Heart right ventricle (tissue), 16 donors: ENCODE measurements at places on chromosomes 1 and 21. TPM values are rescaled to one million over a fixed set of nuclear protein-coding genes. Genes with fewer than 3 reads are reported as not detected.

DNA sequence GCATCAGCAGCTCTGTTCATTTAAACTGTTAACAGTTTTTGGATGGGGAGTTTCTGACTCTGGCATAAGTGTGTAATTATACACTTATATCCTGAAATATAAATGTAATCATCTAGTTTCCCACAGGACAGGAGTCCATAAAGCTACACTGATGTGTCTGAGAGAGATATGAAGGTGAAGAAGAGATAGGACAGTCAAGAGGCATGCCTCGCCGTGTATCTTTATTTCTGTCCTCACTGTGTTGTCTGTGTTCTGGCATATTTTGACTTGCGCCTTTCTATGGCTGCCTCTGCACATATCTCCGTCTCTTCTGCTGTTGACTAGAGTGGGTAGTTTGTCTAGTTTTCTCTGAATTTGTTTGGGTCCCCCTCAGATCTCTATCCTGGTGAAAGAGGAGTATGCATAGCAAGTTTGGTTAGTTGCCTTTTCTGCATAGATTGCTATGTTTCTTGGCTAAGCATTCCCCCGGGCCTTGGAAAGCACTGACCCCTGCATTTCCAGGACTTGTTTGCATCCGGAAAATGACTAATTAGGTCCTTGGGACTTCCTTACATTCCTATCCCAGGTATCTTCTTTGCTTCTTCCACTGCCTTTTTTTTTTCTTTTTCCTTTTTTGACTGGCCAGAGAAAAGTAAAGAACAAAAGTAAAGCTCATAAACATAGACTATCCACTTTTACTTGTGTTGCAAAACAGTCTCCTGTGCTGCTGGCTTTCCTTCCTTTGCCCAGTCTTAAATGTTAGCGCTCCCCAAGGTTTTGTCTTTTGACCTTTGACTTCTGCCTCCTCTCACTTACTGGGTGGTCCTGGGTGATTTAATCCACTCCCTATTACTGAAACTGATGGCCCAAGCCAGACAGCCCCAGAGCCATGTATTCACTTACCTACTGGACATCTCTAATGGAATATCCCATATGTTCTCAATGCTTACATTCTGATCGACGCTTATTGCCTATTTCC lies 27.6 kb upstream of the CNN3 start:
- DNase-seq: no peak

DNA sequence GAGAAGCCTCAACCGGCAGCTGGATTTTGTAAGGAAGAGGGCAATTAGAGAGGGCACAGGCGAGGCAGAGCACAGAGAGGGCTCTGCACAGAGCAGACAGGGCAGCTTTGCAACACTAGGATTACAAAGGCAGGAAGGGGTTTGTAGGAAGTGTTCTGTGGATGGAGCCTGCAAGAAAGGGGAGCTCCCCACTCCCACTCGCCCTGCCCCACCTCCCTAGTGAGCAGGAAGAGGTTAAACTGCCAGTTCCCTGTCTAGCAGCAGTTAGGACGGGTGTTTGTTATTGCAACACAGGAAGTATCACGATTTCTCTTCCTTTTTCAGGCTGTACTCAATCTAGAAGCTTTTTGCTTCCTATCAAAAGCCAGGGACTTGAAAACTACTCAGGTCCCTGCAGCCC lies 63.3 kb upstream of the LRRC8D start:
- DNase-seq: peak; percentile 32

Gene DSTYK
- total RNA-seq: 8.2 TPM

- peak; percentile 46 for DNase-seq
These were observed 42.1 kb upstream of the IPO9 start for GRCh38 chr1:201786824-201787223.

Gene SLC5A9
- not detected for total RNA-seq

Gene KIF26B
- 0.74 TPM for total RNA-seq

GRCh38 chr1:58165073-58165472 lies 381.5 kb downstream of the OMA1 start:
- no peak for DNase-seq

Gene ATP5PO
- 854 TPM for total RNA-seq

DNA sequence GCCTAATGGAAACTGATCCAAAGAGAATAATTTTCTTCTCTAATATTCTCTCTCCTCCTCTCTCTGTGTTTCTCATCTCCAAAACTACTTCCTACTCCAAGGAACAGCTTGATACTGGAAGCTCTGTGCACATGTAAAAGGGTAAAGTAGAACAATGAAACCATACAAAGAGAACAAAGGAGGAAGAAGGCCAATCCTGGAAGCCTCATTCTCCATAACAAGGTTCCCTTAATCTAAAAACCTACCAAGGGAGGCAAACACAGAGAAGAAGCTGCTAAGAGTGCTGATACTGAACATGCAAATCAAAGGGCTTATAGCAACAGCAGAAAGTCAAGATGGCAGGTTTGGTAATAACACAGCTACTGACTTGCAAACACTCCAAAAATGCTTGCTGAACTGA lies 44.4 kb downstream of the SIPA1L2 start:
- no peak for DNase-seq

DNA sequence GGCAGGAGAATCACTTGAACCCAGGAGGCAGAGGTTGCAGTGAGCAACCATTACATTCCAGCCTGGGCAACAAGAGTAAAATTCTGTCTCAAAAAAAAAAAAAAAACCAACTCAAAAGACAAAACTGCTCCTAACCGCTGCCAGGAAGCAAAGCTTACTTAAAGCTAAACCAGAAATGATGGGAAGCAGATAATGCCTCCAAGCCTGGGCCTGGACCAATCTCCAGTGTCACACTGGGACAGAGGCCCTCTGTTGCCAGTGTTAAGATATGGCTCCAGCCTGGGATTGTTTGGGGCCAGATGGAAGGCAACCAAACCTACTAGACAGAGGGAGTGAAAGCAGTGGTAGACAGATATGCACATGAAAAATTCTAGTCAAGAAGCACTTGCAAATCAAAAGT lies 36.9 kb downstream of the NSL1 start:
- DNase-seq: peak; percentile 12

Gene NBPF20
- total RNA-seq: 0.62 TPM

- no peak for DNase-seq
These were observed 63.3 kb downstream of the DHRS3 start for GRCh38 chr1:12554521-12555305.

Gene LCE2B
- total RNA-seq: not detected

GRCh38 chr21:33283203-33283602 lies 17.0 kb downstream of the IL10RB start:
- no peak for DNase-seq

DNA sequence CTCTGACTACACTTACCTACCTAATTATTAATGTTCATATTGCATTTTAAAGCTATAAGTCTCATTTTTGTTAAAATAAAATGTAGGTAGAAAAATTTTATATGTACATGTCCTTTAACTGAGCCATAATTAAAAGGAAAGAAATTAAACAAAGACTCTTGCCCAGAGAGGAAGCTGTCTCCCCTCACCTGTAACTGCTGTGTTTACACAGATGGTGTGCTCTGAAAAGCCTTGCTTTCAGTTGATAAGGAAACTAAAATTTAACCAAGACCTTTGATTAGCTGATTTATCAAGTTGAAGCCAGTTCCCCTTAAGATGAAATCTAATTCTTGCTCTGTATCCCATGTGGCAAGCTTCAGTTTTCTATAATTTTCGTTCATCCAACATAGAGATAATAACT lies 213.5 kb downstream of the LYPLAL1 start:
- DNase-seq: no peak

DNA sequence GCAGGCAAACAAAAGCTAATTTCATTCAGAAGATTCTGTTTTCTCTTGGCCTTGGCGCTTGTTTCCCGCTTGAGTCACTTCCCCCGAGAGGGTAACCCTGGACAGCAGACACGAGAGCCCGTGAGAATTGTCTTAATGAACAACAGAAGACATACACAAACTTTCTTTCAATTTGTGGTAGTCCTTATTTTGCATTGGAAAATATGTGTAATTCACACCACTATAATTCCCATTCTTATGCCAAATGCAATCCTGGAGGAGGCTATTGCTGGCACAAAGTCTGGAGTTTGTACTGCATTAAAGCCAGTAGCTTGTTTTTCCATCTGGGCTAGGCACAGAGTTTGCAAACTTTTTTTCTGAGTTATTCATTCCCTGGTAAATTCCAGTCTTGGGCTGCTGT lies 109.8 kb upstream of the IVNS1ABP start:
- DNase-seq: peak; percentile 15

GRCh38 chr1:40802078-40802741 lies 18.6 kb downstream of the KCNQ4 start:
- peak; percentile 88 for DNase-seq

- no peak for DNase-seq
These were observed 180.4 kb downstream of the FGGY start for GRCh38 chr1:59477286-59477685.

- no peak for DNase-seq
These were observed 136.3 kb upstream of the SLC44A3 start for GRCh38 chr1:94683886-94684285.

DNA sequence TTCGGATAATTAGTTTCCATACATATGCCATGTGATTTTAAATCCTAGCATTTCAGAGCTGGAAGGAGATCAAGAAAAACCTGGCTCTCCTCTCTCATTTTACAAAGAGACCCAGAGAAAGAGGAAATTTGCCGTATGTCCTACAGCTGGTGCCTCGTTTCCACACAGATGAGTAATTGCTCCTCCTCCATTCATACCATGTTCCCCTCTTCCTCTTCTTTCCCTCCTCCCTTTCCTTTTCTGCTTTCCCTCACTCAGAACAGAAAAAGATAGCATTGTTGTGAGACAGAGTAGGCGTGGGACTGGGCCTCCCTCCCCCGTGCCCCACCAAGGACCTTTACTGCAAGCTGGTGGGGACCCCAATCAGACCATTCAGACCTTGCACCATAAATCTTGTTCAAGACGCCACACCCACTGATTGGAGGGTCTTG lies 13.7 kb upstream of the SLC44A3 start:
- no peak for DNase-seq

DNA sequence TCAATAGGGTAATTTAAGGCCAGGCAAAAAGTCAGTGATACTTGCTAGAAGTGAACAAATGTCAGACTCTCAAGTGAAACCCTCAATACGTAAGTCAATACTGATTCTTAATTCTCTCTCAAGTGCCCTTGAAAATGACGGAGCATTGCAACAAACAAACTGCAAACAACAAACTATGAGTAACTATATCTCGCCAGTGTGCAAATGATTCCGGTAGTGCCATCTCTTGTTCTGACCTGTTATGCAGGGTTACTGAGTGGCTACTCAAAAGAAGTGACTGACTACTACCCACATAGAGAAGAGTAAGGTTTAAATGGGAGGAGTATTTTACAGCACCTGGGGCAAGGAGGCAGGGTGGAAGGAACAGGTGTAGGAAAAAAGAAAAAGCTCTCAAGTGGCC lies 1.6 kb downstream of the SLC19A2 start:
- no peak for DNase-seq

- DNase-seq: no peak
These were observed 21.4 kb downstream of the RUNX3 start for GRCh38 chr1:24908591-24909259.

Gene CCDC17
- total RNA-seq: 0.72 TPM

- DNase-seq: no peak
These were observed 25.4 kb downstream of the DMAP1 start for GRCh38 chr1:44238660-44239059.

GRCh38 chr1:54979327-54979891 lies 1.0 kb upstream of the TMEM61 start:
- no peak for DNase-seq

DNA sequence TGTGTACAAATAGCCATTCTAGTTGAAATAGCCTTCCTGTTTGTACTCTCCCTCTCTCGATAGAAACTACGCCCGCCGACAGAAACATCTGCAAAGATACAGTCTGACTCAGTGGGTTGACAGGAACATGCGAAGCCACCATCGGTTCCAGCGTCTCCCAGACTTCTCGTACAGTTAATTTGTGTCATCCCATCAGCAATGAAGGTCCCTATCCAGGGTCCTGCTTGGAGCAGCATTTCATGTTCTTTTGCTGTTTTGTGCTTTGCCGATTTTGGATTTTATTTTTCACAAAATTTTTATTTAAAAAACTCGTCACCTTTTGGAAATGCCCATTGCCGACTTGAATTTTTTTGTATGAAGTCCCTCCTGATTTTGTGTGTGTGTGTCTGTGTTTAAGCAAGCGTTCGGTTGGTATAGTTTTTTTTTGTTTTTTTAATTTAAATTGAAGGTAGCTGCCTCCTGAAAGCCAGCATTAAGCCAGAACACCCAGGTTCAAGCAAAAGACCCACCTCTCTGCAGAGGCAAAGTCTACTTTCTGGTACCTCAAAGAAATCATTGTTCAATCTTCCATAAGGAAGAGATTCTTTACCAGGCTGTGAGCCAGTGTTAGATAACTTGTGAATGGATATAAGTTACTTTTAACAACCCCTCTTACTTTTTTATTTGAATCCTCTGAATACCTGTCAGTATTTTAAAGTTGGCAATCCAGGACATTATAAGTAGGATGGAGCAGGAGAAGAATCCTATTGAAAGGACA lies 14.7 kb downstream of the FNDC5 start:
- no peak for DNase-seq
